ENCODE measurements at places on chromosomes 2 and 18.

DNA sequence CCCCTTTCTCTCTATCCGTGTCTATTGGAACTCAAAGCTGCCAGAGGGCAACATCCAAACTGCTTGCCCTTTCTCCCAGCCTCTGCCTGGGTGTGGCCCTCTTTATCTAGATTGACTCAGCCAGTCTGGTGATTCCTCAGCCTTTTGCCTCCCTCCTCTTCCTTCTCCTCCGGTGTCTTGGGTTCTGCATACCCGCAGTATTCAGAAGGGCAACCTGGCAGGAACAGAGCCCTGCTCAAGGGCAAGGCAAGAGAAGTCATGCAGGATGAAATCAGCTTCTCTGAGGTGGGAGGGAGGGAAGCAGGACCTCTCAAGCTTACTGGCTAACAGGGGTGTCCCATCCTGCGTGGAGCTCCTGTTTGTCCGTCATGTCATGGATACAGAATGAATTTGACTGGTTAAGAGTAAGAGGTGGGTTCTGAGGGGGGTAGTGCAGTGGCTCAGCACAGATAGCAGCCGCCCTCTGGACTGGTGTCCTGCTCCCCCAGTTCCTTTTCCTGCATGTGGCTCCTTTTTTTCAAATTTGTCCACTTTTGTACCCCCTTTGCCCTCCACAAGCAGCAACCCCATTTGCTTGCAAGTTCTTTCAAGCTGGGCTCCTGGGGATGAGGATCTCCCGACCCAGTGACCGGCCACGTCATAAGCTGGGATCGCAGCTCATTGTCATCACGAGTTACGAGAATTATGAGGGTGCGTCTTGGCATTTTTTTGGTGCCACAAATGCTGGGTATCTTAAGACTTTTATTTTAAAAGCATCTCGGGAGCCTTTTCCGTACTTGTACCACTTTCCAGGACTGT is 154.1 kb downstream of the FHOD3 start:
- DNase-seq: no peak

DNA sequence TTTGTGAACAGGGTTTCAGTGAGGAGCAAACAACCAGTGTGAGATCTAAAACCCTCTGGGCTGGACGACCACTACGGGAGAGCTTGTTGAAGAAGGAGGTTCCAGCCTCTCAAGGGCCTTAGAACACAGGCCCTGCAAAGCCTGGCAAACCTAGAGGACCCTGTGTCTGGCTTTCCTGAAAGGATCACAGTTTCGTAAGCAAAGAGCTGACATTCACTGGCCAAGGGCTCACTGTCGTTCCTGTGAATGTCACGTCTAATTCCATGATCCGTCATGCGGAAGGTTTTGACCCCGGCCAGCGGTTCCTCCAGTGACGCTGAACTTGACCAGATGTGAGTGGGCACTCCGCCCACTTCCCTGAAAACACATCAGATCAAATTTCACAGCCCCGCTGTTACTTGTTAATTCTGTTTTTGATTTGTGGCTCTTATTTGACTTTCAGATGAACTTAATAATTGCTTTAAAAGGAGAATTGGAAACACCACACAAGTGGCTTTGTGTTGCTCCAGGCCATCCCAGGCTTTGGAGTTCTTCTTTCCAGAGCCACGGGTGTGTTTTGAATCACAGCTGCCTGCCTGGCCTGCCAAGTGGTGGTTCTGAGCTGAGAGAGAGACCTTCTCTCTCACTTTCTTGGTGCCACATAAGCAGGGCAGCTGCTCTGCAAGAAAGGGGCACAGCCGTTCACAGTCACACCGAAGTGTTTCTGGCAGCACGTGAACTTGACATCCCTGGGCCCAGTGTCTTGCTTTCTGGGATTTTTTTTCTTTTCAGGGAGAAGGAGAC is 308.4 kb downstream of the NDUFA10 start:
- no peak for DNase-seq

DNA sequence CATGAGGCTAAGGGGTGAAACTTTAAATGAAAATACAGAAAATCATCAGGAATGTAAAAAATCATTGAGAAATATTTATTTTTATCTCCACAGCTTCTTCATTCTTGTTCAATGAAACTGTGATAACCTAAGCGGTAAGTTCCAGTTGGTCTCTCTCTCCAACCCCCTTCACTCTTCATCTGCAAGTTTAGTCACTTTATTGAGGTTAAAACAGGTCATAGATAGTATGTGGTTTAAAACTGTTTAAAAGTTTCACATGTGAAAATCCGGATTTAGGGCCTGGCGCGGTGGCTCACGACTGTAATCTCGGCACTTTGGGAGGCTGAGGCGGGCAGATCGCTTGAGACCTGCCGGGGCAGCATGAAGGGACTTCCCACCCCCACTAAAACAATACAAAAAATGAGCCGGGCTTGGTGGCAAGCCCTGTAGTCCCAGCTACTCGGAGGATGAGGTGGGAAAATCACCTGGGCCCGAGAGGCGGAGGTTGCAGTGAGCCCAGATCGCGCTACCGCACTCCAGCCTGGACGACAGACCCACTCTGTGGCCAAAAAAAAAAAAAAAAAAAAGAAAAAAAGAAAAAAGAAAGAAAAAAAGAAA is 1.6 kb upstream of the PHLPP1 start:
- no peak for DNase-seq

GRCh38 chr2:73244580-73244979 is 10.5 kb downstream of the CCT7 start:
- DNase-seq: no peak

- DNase-seq: no peak
Measured at GRCh38 chr2:68719912-68720311, 14.7 kb upstream of the ARHGAP25 start.

GRCh38 chr2:174631009-174631981 is 33.7 kb upstream of the WIPF1 start:
- no peak for DNase-seq

Data from stimulated activated CD8-positive, alpha-beta memory T cell treated with anti-CD3 and anti-CD28 coated beads, Interleukin-4, amount 100 ng/mL, for 24 hours (primary cell).